ENCODE measurements at places on chromosomes 1 and 21.

GRCh38 chr1:204829133-204829825 is 41.4 kb upstream of the NFASC start:
- DNase-seq: no peak

GRCh38 chr1:240426051-240426450 is 185.9 kb downstream of the GREM2 start:
- DNase-seq: no peak

GRCh38 chr1:2894381-2895041 is 93.0 kb upstream of the TTC34 start:
- no peak for DNase-seq

- DNase-seq: no peak
These were observed 4.8 kb downstream of the PDZK1IP1 start for GRCh38 chr1:47184822-47185677.

DNA sequence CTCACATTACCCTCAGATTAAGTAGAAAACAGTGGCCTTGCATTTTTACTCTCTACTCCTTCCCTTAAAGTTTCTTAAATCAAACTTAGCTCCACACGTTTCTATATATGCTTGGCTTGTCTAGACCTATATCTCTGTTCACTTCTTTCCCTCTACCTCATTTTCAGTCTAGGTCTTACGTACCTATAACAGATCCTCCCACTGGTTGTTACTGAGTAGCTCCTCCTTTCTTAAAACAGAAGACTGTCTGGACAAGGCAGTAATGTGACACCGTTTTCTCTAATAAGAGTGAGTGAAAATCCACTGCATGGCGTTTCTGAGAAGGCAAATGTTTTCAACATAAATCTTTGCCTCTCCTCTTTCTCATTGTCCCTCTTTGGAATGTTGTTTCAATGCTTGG is 211.7 kb upstream of the POGK start:
- no peak for DNase-seq

GRCh38 chr1:199067483-199067882 is 428.6 kb downstream of the PTPRC start:
- no peak for DNase-seq

DNA sequence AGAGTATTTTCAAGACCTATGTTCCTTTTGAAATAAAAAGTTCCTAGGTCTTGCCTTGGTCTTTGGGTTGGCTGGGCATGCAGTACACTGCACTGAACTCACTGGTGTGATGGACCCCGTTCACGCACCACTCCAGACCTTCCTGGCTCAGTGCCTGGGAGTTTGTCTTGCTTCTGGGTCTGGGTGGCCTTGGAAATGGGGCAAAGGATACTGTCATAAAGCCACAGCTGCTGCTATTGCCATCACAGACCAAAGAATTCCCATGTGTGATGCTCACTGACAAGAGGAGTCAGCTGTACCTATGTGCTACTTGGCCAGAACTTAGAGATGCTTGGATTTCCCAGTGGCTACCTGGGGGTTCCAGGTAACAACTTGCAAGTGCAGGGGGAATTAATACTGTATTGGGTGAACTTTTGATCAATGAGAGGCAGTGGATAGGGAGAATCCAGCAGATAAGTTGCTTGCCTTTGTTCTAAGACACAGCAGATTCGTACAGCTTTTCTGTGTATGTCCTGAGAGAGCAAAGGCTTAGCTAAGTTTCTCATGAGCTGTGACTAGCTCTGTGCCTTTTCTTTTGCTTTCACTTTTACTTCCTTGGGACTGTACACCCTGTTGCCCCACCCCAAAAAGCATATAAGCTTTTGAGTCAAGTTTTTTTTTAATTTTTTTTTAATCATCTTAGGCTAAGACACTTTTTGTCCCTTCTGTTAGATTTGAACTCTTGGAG is 115.3 kb downstream of the RUNX1 start:
- DNase-seq: no peak

DNA sequence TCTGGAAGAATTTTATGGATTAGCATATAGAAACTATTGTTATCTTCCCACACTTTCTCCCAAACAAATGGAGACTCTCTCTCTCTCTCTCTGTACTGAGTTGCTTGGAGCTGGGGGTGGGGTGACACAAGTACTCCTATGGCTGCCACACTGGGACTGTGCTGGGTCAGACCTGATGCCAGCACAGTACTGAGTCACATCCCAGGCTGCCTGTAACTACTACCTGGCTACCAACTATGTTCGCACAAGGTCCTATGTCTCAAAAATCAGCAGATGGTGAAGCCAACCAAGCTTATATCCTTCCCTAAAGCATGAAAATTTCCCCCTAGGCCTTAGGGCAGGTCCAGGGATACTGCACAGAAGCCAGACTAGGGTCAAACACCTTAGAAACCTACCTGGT is 66.6 kb downstream of the FAF1 start:
- DNase-seq: no peak

DNA sequence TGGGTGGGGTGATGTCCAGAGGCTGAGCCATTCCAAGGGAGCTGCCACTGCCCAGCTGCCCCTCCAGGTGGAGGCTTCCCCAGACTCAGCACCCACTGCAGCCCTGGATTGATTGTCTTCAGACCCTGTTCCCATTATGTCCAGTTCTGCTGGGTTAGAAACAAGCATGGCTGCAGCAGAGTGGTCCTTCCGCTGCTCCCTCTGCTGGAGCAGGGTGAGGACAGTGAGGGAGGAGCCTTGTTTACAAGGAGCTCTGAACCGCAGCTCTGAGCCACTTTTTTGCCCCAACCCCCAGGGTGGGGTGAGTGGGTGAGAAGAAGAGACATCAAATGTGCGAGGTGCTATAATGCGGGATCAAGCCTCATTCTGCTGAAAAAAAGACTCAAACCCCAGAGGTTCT is 2.3 kb downstream of the TNNT2 start:
- no peak for DNase-seq

DNA sequence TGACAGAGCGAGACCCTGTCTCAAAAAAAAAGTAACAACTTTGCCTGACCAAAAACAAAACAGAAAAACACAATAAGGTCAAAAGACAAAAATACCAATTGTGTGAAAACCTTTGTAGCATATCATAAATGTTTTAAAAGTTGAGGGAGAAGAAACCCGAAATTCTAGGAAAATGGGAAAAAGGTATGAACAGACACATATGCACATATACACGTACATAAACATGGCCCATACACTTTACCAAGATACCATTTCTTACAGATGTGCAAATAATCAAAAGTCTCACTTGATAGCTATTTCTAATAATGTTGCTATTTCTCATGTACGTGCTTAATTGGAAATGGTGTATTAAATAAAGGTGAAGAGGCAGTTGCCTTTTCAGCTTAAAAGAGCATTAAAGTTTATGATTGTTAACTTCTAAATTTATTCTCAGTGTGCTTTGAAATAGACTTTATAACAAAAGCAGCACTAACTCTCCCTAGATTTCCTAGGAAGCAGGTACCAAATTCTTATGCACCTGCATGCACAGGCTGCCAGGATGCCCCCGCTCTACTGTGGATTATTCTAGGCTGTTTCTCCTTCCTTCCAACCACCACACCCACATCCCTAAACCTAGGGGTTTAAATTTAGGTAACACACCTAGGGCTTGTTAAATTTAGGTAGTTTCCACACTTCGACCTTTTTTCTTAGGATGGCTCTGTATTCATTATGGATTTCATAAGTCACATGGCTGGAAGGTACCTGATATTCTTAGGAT is 33.8 kb downstream of the ADARB1 start:
- DNase-seq: no peak

DNA sequence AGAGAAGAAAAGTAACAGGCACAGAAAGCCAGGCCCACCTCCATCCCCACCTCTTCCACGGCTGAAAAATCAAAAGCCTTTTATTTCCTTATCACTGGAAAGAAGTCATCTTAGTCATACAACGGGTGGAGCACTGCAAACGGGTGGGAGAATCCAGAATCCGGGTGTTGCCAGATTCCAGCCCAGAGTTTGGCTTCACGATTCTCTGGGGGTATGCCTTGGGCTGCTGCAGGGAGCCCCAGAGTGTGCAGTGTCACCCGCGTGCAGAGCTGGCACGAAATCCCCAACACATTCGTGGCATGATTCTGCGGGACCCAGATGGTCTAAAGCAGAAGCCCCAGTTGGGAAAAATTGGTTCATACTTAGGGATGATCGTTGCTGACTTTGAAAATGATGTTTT is 2.6 kb upstream of the NPPA start:
- no peak for DNase-seq

- DNase-seq: no peak
These were observed 326.1 kb downstream of the NCAM2 start for GRCh38 chr21:21324297-21324696.

DNA sequence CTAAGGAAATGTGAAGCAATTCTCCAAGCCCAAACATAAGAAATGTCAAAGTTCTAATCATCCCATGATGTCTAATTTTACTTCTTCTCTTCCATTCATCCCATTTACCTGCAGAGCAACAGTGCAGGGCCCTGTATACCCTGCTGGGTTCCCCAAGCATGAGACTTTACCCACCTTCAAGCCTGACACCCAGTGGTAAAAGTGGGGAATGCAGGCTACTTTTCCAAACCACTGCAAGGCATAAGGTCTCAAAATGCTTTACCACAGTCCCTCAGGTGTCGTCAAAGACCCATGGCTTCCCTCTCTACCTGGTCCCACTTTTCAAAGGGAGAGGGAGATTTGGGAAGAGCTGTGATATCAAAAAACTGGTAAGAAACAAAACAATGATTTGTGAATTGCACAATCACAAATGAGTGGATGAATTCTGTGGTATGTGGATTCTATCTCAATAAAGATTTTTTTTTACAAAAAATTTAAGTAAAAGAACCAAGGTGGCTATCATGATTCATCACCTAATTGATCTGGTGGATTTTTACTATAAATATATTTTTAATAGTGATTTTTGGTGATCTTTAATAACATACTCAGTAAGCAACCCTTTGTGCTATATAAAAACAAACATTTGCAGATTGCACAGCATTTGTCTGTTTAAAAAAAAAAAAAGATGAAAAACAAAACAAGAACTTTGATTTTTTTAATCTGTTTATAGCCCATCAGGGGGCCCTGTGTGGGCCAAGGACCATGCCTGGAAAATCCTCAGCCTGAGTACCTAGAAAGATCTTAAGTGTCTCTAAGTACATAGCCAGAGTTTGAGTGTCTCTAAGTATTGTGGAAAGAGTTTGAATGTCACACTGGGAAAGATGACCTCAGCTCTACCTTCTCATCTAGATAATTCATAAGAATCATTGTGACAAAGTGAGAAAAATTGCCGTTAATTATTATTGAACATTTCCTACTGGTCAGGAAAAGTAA is 73.1 kb upstream of the GJB5 start:
- DNase-seq: peak; percentile 51

- DNase-seq: no peak
These were observed 53.2 kb downstream of the VWA5B1 start for GRCh38 chr1:20343938-20344302.

GRCh38 chr1:116842654-116843053 is 67.1 kb upstream of the PTGFRN start:
- no peak for DNase-seq

DNA sequence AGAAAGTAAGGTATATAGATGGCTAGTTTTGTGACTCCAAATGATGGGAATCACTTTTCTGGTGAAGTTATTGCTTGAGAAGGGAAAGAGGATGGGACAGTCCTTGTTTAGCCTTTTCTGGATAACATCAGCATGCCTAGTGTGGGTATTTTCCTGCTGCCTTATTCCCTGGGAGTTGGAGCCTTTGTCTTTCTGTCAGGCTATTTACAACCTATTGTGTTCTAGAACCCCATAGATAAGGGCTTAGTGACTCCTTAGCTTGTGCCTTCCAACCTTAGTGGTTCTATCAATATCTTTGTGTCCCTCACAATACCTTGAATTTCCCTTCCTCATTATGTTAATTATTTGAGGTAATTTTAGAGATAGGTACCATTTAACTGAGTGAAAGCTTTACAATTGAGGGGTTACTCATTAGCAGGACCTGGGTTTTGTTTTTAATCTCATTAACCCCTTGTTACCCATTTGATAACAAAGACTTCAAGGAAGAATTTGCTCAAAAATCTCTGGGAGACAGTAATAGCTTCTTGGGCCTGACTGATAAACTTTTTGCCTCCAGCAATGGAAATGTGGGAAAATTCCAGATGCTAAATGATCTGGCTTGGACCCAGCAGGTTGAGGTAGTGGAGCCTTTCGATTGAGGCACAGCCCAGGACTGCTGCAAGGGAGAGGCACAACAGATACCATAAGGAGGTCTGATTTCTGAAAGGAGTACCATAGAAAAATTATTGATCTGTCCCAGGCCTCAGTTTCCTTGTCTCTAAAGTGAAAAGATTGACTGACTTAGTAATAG is 49.0 kb downstream of the CACHD1 start:
- no peak for DNase-seq

- no peak for DNase-seq
These were observed 446.8 kb downstream of the PLPP3 start for GRCh38 chr1:56132520-56132919.

GRCh38 chr1:47710329-47711071 is 272.7 kb downstream of the FOXD2 start:
- DNase-seq: peak; percentile 95

DNA sequence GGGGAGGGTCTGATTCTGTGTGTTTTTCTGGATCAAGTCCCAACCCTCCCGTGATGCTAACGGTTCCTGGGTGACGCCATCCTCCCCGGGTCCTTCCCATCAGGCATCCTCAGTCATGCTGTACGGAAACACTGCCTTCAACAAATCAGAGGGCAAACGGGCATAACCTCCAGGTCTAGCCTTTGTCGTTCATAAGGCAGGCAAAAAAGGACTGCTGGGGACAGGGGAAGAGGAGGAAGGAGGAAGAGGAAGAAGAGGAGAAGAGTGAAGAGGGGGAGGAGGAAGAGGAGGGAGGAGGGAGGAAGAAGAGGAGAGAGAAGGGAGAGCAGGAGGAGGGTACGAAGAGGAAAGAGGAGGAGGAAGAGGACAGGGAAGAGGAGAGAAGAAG is 84.4 kb downstream of the ITPKB start:
- DNase-seq: no peak

GRCh38 chr1:65170511-65171142 is 22.6 kb downstream of the AK4 start:
- DNase-seq: peak; percentile 28

DNA sequence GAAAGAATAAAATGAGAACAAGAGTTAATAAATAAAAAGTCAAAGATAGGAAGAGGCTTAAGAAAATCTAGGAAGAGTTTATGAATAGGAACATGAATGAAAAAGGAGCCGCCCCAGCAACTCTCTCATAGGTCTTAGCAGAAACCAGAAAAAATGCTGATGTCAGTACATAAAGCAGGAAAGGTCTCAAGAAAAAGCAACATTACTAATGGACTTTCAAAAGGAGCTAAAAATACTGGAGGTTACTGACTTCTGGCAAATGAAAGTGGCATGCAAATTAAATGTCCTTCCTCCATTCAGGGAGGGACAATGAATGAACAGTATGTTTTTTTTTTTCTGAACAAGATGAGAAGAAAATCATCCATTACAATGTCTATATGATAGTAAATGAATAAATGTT is 387.6 kb downstream of the BRINP2 start:
- no peak for DNase-seq

- no peak for DNase-seq
These were observed 51.3 kb upstream of the HOOK1 start for GRCh38 chr1:59763418-59763817.

DNA sequence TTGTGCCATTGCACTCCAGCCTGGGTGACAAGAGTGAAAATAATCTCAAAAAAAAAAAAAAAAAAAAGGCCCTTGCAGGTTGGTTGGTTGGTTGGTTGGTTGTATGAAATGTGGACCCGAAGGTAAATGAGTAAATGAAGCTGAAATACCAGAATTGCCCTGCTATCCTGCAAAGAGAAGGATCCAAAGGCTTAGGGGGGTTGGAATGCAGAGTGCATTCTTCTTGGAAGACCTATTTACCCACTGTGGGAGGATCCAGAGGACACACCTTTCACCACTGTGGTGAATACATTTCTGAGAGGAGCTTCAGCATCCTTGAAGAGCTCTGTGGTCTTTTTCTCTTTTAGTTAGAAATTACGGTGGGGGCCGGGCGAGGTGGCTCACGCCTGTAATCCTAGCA is 28.7 kb upstream of the EIF4G3 start:
- DNase-seq: no peak

All from HuH-7 (cell line).